ENCODE measurements at places on chromosomes 1 and 21.

DNA sequence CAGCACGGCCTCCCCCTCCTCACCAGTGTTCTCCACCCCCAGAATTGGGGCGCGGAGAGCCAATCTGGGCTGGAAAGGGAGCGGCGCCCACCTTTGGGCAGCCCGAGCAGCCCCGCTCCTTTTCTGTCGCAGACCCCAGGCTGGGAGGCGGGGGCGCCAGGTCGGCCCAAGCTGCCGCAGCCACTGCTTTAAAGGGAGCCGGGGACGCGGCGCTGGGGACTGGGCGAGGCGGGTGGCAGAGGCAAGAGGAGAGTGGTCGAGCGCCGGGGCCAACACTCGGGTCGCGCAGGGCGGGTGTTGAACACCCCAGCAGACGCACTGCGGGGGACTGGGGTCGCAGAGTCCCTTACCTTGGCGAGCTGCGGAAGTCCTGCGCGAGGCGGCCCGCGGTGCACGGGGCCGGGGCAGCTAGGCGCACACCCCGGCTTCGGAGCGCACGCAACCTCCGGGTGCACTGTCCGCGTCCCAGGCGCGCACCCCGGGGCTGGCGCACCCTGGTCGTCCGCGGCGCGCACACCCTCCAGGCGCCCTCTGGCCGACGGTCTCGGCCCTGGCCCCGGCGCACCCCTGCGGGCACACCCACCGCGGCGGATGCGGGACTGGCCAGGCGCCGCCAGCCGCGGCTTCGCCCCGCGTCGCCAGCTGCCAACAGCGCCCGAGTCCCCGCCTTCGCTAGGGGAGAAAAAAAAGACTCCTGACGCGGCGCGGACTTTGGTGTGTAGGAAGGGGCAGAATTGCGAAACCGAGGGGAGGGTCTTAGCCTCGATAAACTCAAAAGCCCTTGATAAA lies at the start of gene KANK4:
TSS of gene KANK4 (minus strand) at position 679 of the 789 bp plus-strand sequence. CDS start 37,870 bp downstream, outside the sequence.
- no peak for DNase-seq

GRCh38 chr1:101065575-101065974 lies 40.0 kb upstream of the DPH5 start:
- no peak for DNase-seq

- no peak for DNase-seq
Measured at GRCh38 chr1:228390649-228391048, 16.0 kb downstream of the TRIM11 start.

GRCh38 chr1:235011599-235012435 lies 116.8 kb downstream of the TOMM20 start:
- DNase-seq, result peak; percentile 58

GRCh38 chr1:177872308-177872900 lies 97.5 kb downstream of the SEC16B start:
- no peak for DNase-seq

GRCh38 chr1:235865565-235866204 lies 1.0 kb downstream of the LYST start:
- DNase-seq, result no peak

All from occipital lobe (tissue), 3 donors.